Right renal pelvis (tissue), 4 donors: ENCODE measurements at places on chromosomes 5 and 9. TPM values are rescaled to one million over a fixed set of nuclear protein-coding genes. Genes with fewer than 3 reads are reported as not detected.

NUDCD2 gene
- polyA plus RNA-seq, result 57.6 TPM

TOR4A gene
- 3.6 TPM for polyA plus RNA-seq

ABL1 gene
- polyA plus RNA-seq, result 82.3 TPM

FGF1 gene
- polyA plus RNA-seq, result 29.7 TPM

STPG3 gene
- 1.7 TPM for polyA plus RNA-seq

LRRC14B gene
- polyA plus RNA-seq, result not detected
